ENCODE measurements at places on chromosomes 3 and 15.

GRCh38 chr3:60746695-60747416 is 504.4 kb downstream of the FHIT start:
- no peak for DNase-seq

DNA sequence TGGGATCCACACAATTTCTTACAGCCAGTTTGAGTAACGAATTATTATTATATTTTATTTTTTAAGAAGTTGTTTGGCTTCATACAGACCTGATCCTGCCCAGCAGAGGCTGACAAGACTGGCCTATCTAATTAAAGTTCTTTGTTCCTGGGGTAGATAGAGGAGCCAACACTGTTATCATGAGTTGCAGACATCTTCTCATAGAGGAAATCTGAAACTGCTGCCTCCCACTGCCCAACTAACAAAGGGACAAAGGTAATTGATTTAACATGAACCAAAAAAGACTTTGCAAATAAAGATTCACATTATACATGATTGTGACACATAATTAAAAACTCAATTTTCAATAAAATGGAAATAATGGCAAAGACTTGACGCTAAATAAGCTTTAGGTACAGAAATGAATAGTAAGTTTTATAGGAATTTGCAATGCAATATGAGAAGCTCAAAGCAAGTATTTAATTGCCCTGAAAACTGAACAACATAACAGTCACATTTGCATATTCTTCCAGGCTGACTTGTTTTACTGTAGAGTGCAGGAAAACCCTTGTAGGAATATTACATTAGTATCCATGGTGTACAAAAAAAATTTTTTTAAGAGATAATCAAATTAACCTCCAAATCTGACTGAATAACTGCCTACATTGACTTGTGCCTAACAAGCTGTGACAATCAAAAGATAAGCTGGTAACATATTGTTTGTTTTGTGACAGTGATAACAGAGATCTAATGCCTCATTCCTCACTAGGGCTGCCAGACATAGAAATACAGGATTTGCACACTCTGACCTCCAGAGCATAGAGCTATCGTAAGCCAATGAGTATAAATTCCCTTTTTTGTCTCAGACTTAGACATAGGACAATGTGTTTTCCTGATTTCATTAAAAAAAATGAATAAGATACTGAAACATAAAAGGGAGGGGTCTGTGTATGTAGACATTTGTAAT is 273.2 kb downstream of the MFSD1 start:
- no peak for DNase-seq

DNA sequence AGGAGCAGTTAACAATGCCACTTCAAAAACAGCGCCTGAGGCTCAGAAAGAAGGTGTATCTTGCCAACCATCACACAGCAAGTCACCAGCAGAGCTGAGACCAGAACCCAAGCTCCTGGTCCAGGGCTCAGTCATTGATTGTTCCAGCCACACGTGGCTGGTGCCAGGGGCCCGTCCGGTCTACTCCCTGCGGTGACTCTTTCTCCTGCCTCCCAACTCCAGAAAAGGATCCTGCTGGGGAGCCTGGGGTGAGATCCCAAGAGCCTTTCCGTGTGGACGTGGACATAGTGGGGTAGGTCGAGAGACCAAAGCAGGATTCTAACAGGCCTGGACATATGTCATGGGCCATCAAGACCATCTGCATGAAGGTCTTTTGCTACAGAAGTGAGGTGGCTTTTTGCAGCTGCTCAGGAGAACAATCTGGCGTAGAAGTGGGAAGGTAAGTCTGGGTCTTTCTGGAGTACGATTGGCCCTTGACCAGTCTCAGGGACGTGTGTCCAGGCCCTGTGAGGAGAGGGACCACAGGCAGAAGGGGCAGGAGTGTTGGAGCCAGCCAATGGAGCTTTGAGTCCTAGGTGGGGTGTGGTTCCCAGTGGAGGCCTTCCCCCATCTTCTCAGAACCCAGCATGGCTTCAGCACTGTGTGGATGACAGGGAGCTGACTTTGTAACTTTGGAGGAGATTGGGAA is 105.4 kb downstream of the HMG20A start:
- DNase-seq = no peak

DNA sequence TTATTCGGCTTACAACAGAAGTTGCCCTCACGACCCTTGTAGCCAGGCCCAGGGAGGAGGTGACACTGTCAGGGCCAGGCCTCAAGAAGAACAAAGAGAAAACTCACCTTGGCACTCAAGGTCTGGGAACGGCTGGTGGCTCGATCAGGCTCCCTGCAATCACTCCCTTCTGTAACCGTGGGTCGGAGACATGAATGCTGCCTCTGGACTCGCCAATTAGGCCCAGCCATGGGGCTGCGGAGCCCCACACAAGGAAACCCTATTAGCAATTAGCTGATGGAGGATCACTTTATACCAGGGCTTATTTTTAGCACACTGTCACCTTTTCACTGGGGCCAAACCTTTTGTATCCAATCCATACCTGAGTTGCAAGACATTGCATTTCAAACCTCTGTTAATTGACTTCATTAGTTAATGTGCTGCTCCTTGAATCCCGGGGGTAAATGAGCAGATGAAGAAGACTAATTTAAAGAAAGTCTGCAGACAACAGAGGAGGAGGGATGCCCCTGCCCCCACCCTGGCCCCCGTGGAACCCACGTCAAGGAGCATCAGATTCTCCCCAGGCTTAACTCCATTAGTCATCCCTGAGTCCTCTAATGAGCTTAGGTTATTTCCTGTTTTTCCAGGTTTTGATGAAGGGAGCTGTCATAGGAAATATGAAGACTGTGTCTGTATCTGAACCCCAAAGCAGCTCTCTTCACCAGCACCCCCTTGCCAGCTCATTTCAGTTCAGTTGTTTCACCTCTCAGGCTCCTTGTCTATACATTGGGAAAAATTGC is 255.3 kb downstream of the RORA start:
- no peak for DNase-seq

- no peak for DNase-seq
These were observed 124.8 kb downstream of the NSUN3 start for GRCh38 chr3:94187697-94188096.

DNA sequence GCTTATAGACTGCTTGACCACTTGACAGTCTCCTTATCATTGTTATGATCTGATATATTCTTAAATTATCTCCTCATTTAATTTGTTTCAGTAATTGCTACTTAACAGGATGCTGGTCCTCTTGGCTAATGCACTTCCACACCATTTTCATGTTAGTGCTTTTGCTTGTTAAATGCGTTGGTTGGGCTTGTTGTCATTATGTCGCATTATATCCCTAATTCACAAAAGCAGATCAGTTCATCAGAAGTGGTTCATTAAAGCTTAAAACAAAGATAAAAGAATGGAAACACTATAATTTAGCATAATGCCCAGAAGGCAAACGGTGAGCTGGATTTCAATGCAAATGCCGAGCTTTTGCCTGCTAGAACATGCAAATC is 17.1 kb upstream of the EHHADH start:
- DNase-seq = no peak

DNA sequence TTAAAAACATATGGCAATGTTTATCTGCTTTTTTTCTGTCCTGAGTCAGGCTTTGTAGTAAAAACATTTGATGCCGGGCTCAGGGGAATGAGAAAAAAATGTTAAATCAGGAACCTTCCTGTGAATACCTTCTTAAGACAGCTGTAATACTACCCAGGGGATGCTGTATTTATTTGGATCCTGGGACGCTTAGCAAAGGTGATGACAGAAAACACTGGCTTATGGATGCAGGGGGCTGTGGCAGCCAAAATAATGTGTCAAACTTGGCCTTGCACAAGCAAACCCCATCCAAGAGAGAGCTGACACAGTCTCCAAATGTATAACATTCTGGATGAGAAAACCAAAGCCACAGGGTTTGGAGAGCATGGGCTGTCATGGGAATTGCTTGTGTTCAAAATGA is 438.2 kb upstream of the PROK2 start:
- DNase-seq = no peak

GRCh38 chr3:181723625-181724191 is 12.0 kb downstream of the SOX2 start:
- no peak for DNase-seq

GRCh38 chr3:157586293-157586692 is 83.1 kb upstream of the VEPH1 start:
- no peak for DNase-seq

- DNase-seq = no peak
These were observed 3.1 kb downstream of the CIAO2A start for GRCh38 chr15:64090527-64090926.

DNA sequence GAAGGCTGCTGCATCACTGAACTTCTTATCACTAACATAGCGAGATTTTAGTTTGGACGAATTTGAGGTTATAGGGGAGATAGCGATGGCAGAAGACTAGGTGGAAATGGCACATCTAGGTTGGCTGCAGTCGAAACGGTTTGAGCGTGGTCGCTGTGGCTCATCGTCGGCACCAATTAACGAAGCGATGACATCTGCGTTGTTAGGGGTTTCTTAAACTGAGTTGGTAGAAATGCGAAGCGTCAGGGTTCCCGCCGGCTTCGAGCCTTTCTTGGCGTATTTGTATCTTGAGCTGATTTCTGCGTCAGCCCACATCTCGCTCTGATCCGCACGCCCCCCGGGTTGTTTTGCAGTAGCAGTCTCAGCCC is 319 bp downstream of the LNP1 start:
- peak; percentile 40 for DNase-seq

- DNase-seq = no peak
These were observed 17.0 kb downstream of the PEAK1 start for GRCh38 chr15:77402740-77403379.

GRCh38 chr3:10150987-10151386 is 9.4 kb downstream of the VHL start:
- no peak for DNase-seq

DNA sequence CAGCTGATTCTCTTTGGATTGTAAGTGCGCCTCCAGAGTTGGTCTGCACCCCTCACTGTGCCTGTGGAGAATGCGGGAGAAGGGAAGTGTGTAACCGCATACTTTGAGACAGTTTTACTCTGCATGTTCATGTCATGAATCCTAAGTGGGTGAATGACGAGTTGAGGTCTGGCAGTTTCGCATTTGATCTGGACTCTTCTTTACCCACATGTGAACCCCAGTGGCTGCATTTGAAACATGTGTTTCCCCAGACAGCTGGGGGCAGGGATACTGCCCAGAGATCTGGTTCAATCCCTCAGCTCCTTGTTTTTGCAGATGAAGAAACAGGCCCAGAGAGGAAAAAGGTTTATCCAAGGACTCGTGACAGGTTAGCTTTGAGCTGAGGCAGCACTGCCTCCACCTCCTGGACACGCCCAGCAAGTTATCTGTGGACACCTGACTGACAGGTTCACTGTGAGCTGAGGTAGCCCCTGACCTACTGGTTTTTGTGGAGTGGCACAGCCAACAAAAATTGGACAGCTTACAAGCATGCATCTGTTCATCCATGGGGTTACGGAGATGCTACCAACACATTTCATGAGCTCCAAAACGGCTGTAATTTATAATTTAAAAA is 207.3 kb downstream of the XXYLT1 start:
- no peak for DNase-seq

DNA sequence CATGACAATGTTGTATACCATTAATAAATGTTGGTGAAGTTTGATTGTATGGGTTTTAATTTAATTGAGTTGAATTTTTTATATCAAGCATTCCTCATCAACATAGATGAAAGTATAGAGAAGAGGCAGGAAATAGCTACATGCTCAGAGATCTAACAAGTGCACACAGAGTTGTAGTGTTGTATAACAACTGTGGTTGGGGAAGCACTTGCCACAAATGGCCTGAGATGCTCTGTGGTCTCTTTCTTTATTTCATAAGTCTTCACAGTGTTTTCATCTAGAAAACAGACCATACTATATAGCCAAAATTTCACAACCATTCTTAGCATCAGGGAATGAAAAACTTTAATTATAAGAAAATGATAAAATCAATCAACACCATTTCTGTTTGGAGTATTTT is 682.6 kb upstream of the NECTIN3 start:
- DNase-seq = no peak

GRCh38 chr3:195548501-195548900 is 5.4 kb upstream of the PPP1R2 start:
- no peak for DNase-seq

GRCh38 chr15:51310064-51310463 is 28.3 kb downstream of the CYP19A1 start:
- DNase-seq = no peak

GRCh38 chr15:39549912-39550311 is 31.0 kb upstream of the THBS1 start:
- no peak for DNase-seq

DNA sequence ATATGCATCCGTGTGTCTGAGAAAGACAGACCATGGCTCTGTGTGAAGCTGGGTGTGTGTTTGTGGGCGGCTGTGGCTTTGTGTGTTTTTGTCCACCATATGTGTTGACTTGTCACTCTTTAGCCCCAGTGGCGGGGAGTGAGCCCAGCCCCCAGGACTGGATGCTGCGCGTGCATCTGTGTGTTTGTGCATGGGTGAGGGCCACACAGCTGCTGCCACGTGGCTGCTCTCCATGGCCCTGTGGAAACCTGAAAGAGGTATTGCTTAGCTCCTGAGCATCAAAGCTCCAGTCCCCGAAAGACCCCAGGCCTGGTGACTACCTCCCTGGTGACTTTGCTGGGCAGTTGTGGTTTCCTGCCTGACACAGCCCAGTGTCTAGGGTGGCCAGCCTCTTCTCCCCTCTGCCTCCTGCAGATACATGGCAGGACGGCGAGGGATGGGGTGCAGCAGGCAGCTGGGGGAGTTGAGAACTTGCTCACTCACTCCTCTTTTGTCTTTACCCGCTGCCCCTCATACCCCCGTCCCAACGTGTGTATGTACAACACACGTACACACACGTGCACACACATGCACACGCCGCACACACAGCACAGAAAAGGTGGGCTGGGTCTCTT is 6.5 kb downstream of the EPHB3 start:
- no peak for DNase-seq

DNA sequence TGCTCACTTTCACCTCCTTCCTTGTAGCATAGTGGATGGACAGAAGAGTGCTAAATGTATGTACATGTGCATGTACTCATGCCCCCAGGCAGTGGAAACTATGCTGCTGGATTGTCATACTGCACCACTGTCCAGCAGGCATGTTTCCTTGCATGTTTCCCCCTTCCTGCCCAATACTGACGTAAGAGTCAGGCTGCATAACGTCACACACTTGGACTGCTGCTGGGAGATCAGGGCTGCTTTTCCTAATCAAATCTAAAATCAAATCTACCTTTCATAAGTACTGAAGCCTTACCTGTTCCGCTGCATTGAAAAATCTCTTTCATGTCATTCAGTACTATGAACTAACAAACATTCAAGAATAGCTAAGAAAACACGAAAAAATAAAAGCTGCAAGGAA is 67.9 kb upstream of the ROBO1 start:
- no peak for DNase-seq

DNA sequence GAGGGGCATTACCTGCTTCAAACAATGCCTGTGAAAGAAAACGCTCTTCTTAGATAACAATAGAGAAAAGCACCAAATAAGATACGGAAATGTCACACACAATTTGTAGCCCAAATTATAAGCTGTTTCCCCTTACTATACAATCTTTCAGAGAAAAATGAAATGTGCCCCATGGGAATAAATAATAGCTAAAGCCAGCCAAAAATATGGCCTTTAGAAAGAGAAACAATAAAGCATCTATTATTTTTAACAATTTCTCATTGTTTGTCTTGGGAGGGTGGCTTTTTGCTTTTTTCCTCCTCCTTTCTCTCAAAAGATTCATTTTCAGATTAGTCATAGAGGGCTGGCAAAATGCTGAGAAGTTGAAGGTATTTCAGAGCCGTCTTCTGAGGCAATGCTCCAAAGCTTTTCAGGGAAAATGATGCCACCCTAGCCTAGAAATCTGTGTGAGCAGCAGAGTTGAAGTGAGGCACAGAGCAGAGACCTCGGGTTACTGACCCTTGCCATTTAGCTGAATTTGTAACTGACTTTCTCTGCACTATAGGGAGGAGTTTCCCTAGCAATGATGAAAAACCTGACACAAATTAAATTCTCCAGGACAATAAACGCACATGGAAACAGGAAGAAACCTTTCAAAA is 86.3 kb upstream of the PRICKLE2 start:
- DNase-seq = no peak
